HAP-1 (cell line): ENCODE measurements at places on chromosomes 3 and 15.

DNA sequence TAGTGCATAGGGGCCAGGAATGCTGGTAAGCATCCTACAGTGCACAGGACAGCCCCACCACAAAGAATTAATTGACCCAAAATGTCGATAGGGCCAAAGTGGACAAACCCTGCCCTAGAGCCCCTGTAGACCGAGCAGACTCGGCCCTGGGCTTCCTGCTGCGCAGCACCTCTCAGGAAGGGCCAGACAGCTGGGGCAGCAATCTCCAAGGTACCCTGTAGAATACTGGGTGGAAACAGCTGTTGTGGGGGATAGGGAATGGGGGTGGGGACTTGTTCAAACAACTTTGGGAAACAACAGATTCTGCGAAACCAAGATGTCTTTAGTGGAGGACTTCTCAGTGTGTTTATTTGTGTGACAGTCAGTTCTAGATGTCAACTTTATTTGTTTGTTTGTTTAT is 67.1 kb downstream of the MRPL46 start:
- DNase-seq = no peak

DNA sequence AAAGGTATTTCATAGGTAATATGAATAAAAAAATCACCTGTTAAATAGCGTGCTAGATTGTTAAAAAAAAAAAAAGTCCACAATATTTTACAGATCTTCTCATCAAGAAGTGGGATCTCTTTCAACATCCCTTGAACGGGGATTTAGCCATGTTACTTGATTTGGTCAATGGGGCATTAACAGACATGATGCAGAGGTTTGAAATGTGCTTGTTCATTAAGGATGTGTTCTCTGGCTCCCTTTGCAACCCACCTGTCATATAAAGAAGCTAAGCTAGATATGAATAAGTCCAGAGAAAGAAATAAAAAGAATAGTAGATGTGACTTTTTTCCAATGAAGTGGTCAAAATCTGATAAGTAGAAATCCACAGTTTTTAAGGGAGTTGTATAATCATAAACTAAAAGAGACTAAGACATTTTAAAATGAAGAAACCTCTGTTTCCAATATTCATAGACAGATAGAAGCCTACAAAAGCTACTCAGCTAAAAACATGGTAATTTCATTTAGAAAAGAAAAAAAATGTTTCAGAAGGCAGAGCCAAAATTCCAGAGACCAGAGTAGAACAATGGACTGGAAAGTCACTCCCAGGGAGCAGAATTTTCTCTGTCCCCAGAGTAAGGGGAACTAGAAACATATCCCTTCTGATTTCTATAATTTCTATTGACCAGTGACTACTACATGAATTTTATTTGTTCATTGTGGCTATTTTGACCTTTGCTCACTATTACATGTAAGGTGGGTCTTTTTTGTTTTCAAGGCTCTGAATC is 79.2 kb downstream of the PLSCR2 start:
- no peak for DNase-seq

- DNase-seq = no peak
Measured at GRCh38 chr3:35677797-35678196, 38.5 kb downstream of the ARPP21 start.

DNA sequence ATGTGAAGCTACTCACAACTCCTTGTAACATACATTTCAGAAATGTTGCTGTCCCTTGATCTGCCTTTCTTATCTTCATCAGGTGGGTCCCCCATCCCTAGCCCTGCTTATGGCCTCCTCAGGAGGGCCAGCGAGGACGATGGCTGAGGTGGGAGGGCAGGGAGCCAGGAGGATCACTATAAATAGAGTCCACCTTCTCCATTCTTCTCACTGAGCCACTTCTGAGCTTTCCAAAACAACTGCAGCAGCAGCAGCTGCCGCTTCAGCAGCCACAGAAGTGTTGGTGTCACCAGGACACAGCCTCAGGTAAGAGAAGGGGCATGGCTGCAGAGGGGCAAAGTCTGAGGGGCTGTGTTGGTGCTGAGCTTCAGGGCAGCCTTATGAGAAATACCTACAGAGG is 53.5 kb downstream of the ANAPC13 start:
- DNase-seq = no peak

GRCh38 chr15:90214553-90215196 is 13.5 kb downstream of the SEMA4B start:
- no peak for DNase-seq

DNA sequence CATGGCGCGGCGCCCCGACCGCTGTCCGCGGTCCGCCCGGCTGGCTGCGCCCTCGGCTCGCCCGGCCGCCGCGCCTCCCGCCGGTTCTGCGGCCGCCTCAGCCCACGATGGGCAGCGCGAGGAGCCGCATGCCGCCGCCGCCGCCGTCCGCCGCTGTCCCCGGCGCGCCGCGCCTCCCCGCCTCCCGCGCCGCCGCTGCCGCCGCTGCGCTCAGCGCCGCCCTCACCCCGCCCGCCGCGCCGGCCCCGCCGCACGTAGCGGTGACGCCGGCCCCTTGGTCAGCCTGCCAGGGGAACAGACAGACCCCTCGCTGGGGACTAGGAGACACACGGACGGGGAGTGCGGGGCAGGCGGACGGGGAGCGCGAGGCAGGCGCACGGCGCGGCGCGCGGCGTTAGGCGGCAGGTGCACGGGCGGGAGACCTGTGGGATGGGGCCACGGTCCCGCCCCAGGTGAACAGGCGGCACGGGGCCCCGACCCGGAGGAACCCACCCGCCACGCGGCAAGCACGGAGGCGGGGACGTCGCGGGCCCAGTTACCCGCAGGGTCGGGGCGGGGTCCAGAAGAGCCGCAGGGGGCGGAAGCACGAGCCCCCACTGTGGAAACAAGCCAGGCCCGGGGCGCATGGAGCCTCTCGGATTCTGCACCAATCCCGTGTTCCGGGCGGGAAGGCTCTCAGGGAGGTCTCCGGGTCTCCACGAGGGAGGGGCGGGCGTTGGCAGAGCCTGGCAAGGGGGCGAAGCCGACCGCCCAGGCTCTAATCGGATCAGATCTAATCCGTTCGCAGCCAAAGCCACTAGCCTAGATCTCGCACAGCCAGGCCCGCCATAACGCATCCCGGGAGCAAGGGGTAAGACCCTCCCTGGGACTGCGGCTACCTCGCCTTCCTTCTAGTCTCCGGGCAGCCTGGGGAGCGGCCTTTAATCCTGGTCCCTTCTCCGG is at the start of gene CSPG5:
CSPG5 (minus strand) TSS at position 175 of the 942 bp plus-strand sequence; CDS start at position 3, 172 bp downstream.
- no peak for DNase-seq

DNA sequence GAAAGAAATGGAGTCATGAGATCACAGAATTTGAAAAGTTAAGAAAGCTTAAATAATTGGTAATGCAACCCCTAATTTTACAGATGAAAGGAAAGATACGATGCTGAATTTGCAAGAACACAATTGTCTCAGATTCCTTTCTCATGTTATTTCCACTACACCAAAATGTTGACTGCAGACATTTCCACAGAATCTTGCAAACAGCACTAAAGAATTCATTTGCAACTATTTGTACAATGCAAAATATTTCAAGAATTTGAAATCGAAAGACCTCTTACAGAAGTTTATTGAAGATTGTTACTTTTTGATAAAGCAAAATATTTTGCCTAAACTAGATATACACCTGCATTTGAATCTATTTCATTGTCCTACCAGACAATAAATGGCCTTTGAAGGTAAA is 194.1 kb upstream of the KCNMB2 start:
- no peak for DNase-seq

GRCh38 chr15:92839696-92840095 is 60.4 kb upstream of the CHD2 start:
- DNase-seq = no peak

DNA sequence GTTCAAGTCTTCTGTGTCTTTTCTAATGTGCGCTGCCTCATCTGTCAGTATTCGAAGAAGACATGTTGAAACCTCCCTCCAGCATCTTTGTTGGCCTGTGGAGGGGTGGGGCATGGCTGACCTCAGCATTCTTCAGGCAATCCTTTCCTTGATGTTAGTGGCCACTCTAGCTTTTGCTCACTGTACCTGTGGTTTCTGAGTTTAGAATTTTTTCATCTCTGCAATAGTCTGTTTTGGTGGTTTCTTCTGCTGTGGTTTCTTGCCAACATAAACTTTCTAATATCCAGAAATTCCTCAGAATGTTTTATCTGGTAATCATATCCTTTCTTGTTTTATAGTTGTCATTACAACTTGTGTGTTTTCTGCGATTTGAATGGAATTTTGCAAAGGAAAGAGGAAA is 251.3 kb upstream of the NR2E3 start:
- DNase-seq = peak; percentile 30

- no peak for DNase-seq
Measured at GRCh38 chr15:78811825-78812183, 540 bp upstream of the ADAMTS7 start.

DNA sequence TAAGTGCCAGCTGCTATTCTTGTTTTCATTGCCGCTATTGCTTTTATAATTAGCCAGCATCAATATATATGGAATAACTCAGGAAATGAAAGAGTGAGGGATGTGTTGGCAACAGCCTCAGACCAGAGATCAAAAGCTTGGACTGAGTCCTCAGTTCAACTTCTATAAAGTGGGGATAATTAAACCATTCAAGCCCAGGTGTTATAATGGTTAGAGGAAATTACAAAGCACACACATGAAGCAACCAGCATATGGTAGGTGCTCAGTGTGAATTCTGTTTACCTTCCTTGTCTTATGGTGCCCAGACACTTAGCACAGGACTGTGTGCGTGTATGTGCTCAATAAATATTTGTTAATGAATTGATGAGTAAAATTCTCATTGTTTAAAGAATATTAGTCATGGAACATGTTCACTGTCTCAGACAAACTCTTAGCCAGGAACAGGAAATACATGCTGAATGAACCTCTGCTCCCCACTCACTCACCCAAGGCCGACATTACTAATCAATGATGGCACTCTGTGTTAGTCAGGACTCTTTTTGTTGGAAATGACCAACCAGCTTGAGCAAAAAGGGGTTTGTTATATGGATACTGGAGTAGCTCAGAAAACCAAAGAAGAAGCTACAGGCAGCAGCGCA is 16.7 kb upstream of the CCDC174 start:
- no peak for DNase-seq
